ENCODE measurements at places on chromosomes 2 and 18. TPM values are rescaled to one million over a fixed set of nuclear protein-coding genes. Genes with fewer than 3 reads are reported as not detected.

Gene HAAO
- not detected for total RNA-seq

Gene RANBP2
- total RNA-seq = 24.9 TPM

Gene ITPRIPL1
- not detected for total RNA-seq

Gene DSG4
- total RNA-seq = 0.02 TPM

Gene DHRS9
- 3.5 TPM for total RNA-seq

Gene TMEM237
- total RNA-seq = 21.1 TPM

Gene CCDC141
- total RNA-seq = not detected

Gene SLC23A3
- 0.62 TPM for total RNA-seq

Gene MAPRE3
- 12.2 TPM for total RNA-seq

Gene MYOM1
- 0.11 TPM for total RNA-seq

Gene SP100
- total RNA-seq = 28.5 TPM

Gene IL1A
- total RNA-seq = 0.05 TPM

Gene LYPD1
- total RNA-seq = 18.2 TPM

Gene DAW1
- 1.7 TPM for total RNA-seq

Gene UNC50
- total RNA-seq = 45.1 TPM

Gene RRM2
- 244 TPM for total RNA-seq

Gene ADD2
- 23.6 TPM for total RNA-seq

Gene SH2D6
- total RNA-seq = 1.2 TPM

Gene SCN9A
- total RNA-seq = 6.3 TPM

Gene FASTKD2
- 36.2 TPM for total RNA-seq

Gene HAUS1
- 30.9 TPM for total RNA-seq

Gene CRYGC
- total RNA-seq = not detected

Gene HTRA2
- total RNA-seq = 41.0 TPM

Gene ACTG2
- total RNA-seq = 0.11 TPM

Gene SLC4A3
- 2.9 TPM for total RNA-seq

Gene GTF3C2
- total RNA-seq = 62.4 TPM

Gene SERPINB7
- 2.9 TPM for total RNA-seq

Gene RETREG2
- 86.5 TPM for total RNA-seq

Gene OSBPL6
- 9.0 TPM for total RNA-seq

Gene PROC
- 3.9 TPM for total RNA-seq

Gene TRIM54
- 0.44 TPM for total RNA-seq

Gene C2orf81
- 4.4 TPM for total RNA-seq

Gene ANKRD29
- 10.0 TPM for total RNA-seq

Gene CCL20
- 7.2 TPM for total RNA-seq

Gene MYL12B
- 381 TPM for total RNA-seq

Gene NXPH2
- total RNA-seq = not detected

Gene COL3A1
- total RNA-seq = 0.25 TPM

Gene INPP4A
- 10.1 TPM for total RNA-seq

Gene BBS5
- total RNA-seq = 6.0 TPM

Gene KATNAL2
- 0.75 TPM for total RNA-seq

Gene FAM161A
- total RNA-seq = 8.7 TPM

Gene C2orf15
- total RNA-seq = 0.45 TPM

Gene TLX2
- 0.30 TPM for total RNA-seq

Gene IL36A
- not detected for total RNA-seq

Gene TMEM163
- total RNA-seq = 0.12 TPM

Measured in A549 treated with DMSO at 1 μM for 4 hours (cell line).